A172 (cell line): ENCODE measurements at places on chromosomes 13 and 19. TPM values are rescaled to one million over a fixed set of nuclear protein-coding genes. Genes with fewer than 3 reads are reported as not detected.

DNA sequence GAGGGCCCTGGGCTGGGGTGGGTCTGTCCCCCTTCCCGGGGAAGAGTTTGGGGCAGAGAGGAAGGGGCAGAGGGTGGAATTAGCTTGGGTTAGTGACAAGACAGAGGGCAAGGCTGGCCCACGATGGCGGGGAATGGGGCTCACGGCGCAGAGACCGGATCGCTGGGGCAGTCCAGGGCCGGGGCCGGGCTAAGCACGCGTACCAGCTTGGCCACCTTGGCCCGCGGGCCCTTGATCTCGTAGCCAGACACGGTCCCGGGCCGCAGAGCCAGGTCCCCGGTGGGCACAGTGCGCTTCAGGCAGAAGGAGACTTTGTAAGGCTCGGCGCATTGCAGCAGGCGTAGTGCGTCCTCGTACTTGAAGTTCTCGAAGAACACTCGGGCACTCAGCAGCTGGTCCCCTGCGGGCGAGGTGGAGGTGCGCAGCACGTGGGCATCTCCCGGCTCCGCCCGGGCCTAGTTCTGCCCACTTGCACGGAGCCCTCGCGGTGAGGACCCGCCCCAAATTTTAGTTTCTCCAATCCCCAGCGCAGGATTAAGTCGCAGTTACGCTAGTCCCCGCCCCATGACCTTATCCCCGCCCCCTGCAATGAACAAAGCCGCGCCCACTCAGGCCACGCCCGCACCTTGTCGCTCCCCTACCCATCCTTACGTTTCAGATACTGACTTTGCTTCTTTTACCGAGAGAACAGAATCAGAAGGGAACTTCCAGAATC, 8.6 kb upstream of the HIPK4 start:
- no peak for DNase-seq

TBXA2R gene
- total RNA-seq = 3.4 and 7.4 TPM in 2 replicates

DNA sequence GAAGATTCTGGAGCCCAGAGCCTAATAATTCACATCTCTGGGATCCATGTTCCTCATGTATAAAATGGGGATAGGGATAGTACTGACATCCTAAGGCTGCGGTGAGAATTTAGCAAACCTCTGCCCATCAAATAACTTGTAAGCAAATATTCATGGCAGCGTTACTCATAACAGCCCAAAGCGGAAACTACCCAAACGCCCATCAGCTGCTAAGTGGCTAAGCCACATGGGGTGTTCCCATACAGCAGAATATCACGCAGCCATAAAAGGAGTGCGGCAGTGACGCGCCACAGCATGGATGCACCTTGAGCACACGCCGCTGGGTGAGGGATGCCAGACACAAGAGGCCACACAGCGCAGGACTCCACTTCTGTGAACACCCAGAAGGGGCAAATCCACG, 19.7 kb downstream of the VRK3 start:
- DNase-seq = no peak

DNA sequence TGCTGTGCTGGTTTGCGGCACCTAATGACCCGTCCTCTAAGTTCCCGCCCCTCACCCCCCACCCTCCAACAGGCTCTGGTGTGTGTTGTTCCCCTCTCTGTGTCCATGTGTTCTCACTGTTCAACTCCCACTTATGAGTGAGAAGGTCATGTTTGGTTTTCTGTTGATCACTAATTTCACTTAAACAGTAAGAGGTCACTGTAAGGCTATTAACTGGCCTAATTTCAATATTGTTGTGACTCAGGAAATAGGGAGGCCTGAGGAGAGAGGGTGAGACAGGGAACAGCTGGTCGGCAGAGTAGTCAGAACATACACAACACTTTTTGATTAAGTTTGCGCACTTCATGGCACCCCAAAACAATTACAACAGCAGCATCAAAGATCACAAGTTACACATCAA, 15.6 kb downstream of the TUBGCP3 start:
- no peak for DNase-seq

DLEU7 gene
- total RNA-seq = not detected in 2 replicates

EFNA2 gene
- total RNA-seq = 9.1 and 9.9 TPM in 2 replicates

DNA sequence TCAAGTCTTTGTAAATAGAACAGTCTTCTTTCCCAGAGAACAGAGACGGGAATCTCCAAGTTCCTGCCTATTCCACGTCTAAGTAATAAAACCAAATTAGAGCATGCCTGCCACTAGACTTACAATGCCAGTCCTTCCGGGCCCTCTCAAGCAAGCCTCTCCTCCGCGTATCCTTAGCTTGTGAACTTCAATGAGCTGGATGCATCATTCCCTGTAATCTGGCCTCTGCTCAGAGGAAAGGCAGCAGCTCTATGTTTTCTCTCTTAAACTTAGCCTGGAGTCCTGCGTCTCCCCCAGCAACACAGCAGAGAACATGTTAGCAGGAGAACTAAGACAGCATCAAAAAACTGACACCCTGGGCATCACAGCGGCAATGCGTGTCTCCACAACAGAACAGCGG, 8.2 kb downstream of the NALCN start:
- no peak for DNase-seq

- no peak for DNase-seq
Measured at GRCh38 chr13:20974981-20975585, 72.5 kb upstream of the XPO4 start.

- DNase-seq = no peak
Measured at GRCh38 chr13:51218626-51219025, 3.6 kb upstream of the FAM124A start.

DNA sequence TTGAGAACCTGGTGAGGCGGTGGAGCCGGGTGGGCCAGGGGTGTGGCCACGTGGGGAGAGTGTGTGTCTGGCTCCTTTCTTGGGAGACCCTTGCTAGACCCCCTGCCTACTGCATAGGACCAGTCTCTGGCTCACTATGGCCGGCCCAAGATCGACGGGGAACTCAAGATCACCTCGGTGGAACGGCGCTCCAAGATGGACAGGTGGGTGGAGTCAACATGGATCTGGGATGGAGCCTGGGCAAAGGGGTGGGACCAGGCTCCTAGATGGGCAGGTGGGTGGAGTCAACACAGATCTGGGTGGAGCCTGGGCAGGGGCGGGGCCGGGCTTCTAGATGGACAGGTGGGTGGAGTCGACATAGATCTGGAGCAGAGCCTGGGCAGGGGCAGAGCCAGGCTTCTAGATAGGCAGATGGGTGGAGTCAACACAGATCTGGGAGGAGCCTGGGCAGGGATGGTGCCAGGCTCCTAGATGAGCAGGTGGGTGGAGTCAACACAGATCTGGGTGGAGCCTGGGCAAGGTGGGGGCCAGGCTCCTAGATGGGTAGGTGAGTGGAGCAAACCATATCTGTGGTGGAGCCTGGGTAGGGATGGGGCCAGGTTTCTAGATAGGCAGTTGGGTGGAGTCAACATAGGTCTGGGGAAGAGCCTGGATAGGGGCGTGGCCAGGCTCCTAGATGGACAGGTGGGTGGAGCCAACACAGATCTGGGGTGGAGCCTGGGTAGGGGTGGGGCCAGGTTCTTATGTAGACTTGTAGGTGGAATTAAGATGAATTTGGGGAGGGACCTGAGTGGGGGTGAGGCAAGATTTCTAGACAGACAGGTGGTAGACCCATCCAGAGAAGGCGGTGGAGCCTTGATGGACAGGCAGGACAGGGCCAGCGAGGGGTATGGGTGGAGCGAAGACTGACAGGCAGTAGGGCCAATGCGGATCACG, 56.5 kb downstream of the VAV1 start:
- peak; percentile 45 for DNase-seq

DNA sequence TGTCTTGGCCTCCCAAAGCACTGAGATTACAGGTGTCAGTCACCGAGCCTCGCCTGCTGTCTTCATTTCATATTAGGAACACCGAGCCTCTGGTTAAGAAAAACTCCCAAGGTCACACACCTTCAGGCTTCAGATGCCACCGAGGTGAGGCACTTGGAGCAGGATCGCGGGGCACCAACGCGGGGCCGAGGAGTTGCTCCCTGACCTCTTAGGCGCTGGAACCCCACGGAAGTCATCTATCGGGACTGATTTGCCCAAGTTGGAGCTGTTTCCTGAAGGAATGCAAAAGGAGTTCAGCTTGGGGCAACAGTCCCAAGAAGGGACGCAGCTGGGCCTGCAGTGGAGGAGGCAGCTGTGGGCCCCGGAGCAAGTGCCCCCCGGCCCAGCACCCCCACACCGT, 50.3 kb upstream of the XPO4 start:
- no peak for DNase-seq

- DNase-seq = no peak
Measured at GRCh38 chr19:38583219-38583984, 34.4 kb downstream of the MAP4K1 start.

- DNase-seq = peak; percentile 36
Measured at GRCh38 chr19:39156326-39157230, 31.0 kb downstream of the PAK4 start.

- no peak for DNase-seq
Measured at GRCh38 chr13:45296259-45296658, 44.7 kb downstream of the TPT1 start.

- no peak for DNase-seq
Measured at GRCh38 chr13:27027086-27027667, 144.4 kb downstream of the USP12 start.

- peak; percentile 24 for DNase-seq
Measured at GRCh38 chr19:14563989-14564651, 7.7 kb downstream of the NDUFB7 start.

- DNase-seq = no peak
Measured at GRCh38 chr13:66501181-66501580, 729.0 kb downstream of the PCDH9 start.

- DNase-seq = no peak
Measured at GRCh38 chr19:378706-379105, 30.2 kb downstream of the C2CD4C start.

GRCh38 chr19:5156231-5156986, 184.2 kb downstream of the PTPRS start:
- no peak for DNase-seq

GRCh38 chr19:53545271-53546065, 7.5 kb downstream of the ZNF331 start:
- peak; percentile 88 for DNase-seq

GRCh38 chr19:55365964-55366363, 2.9 kb upstream of the GARIN5B start:
- no peak for DNase-seq

DNA sequence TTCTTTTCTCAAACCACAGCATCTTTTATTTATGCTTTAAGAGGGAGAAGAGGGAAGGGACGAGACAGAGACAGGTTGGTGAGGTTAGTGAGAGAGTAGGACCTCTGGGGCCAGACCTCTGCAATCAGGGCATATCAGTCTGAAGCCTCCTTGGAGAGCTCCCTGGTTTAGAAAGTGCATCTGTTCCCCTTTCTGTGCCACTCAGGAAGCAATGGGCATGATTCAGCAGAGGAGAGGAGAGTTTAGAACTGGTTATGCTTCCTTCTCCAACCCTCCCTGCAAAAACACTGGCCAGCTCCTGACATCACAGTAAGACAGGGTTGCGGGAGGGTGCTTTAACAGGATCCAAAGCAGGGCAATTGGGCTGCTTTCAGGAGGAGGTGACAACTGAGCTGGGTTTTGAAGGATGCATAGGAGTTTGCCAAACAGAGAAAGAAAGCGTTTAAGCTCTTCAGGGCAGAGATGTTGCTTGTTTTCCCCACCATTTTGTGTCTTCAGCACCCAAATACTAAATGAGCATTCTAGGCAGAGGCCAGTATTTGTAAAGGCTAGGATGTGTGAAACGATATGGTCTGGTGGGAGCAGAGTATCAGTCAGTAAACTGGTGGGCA, 33.1 kb downstream of the CERS4 start:
- DNase-seq = no peak

RNF17 gene
- not detected in 2 replicates for total RNA-seq

C13orf46 gene
- total RNA-seq = 0.02 and 0.12 TPM in 2 replicates

MEGF8 gene
- 11.3 and 11.4 TPM in 2 replicates for total RNA-seq

DNA sequence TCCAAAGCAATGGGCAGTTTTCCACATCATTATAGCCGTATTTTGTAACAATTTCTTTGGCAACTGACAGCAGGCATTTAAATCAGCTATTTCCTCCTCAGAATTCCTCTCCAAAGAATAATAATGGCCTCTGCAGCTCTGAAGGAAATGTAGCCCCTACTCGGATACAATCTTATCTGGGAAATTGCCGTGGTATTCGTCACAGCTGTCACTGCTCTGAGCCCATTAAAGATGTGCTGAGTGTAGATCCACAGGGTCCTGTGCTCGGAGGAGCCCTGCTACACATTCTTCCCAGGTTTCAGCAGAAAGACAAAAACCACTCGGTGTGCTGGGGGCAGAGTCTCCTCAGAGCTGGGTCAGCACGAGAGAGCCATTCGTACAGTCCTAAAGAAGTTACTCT, 33.1 kb downstream of the MZT1 start:
- no peak for DNase-seq

ZNF726 gene
- total RNA-seq = 6.7 and 10.4 TPM in 2 replicates

C19orf85 gene
- 0.07 TPM in 1 of 2 replicates, not detected in the other for total RNA-seq

GRCh38 chr19:28530406-28531035, 682.4 kb downstream of the UQCRFS1 start:
- no peak for DNase-seq

- DNase-seq = no peak
Measured at GRCh38 chr19:30172613-30173242, 199.5 kb upstream of the ZNF536 start.

- DNase-seq = no peak
Measured at GRCh38 chr19:35217649-35217990, 10.9 kb downstream of the FAM187B start.

- DNase-seq = peak; percentile 28
Measured at GRCh38 chr13:111216166-111216960, 101.3 kb downstream of the ARHGEF7 start.

DNA sequence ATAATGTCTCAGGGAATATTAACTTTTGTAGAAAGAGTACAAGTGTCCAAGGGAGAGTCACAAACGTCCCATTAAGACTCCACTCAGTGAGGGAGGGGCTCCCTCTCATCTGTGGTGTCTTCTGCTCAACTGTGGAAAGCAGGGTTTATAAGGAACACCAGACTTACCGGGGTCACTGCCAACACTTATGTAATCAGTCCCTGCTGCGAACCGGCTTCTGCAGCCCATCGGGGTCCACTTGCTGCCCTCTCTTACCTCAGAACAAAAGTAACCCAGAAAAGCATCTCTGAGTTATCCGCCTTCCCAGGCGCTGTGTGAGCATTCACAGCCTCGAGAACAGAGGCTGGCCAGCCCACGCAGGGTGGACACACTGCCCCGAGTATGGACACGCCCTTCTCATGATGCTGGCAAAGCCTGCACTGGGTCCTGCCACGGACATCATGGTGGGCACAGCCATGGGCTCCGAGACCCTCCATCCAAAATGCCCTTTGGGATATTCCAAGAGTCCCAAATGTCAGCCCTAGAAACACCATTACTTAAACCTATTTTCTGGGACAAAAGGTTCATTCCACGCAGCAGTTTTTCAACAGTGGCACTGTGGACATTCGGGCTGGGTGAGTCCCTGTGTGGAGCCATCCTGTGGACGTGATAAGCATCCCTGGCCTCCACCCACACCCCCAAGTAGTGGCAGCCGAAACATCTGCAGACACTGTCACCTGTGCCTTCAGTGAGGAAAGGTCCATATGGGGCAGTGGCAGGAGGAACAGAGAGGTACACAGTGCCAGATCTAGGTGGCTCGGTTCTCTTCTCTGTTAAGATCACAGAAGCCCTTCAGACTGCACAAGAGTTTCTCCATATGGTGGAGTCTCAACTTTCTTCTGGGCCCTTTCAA, 63.9 kb downstream of the STK24 start:
- DNase-seq = no peak

GRCh38 chr13:106230450-106230849, 305.0 kb downstream of the EFNB2 start:
- peak; percentile 12 for DNase-seq

CD70 gene
- total RNA-seq = 22.7 and 57.3 TPM in 2 replicates
